ENCODE measurements at places on chromosomes 3 and 15.

- no peak for DNase-seq
Measured at GRCh38 chr3:3355442-3355841, 176.0 kb upstream of the CRBN start.

GRCh38 chr15:93150910-93151881, 62.2 kb upstream of the RGMA start:
- no peak for DNase-seq

GRCh38 chr3:31699309-31699953, 166.7 kb downstream of the STT3B start:
- peak; percentile 54 for DNase-seq

DNA sequence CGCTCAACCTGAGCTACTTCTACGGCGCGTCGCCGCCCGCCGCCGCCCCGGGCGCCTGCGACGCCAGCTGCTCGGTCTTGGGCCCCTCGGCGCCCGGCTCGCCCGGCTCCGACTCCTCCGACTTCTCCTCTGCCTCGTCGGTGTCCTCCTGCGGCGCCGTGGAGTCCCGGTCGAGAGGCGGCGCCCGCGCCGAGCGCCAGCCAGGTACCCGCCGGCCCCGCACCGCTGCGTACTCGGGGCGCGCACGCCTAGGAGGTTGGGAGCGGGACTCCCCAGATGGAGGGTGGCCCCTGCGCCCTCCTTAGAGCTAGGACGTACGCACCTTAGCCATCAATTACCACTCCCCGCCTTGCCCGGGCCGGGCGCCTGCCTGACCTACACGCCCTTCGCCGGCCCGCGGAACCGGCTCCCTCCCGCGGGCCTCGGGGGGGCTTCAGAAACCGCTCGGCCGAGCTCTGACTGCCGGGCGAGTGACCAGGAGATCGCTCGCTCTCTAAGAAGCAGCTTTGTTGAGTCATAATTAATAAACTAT, 466 bp downstream of the NFKBIZ start:
- DNase-seq: no peak

GRCh38 chr3:159894386-159894785, 94.2 kb upstream of the IL12A start:
- DNase-seq: no peak

- DNase-seq: no peak
Measured at GRCh38 chr3:56557831-56558170, 826 bp downstream of the CCDC66 start.

GRCh38 chr15:89326316-89326715, 8.3 kb downstream of the POLG start:
- no peak for DNase-seq

- peak; percentile 46 for DNase-seq
Measured at GRCh38 chr3:101072300-101072699, 79.1 kb upstream of the ABI3BP start.

GRCh38 chr15:62348118-62348517, 183.0 kb upstream of the C2CD4B start:
- DNase-seq: no peak

- DNase-seq: no peak
Measured at GRCh38 chr15:26928051-26928450, 42.9 kb upstream of the GABRG3 start.

- DNase-seq: no peak
Measured at GRCh38 chr3:13020159-13020750, 53.0 kb downstream of the IQSEC1 start.

GRCh38 chr15:31497838-31498237, 171.2 kb downstream of the KLF13 start:
- DNase-seq: no peak

DNA sequence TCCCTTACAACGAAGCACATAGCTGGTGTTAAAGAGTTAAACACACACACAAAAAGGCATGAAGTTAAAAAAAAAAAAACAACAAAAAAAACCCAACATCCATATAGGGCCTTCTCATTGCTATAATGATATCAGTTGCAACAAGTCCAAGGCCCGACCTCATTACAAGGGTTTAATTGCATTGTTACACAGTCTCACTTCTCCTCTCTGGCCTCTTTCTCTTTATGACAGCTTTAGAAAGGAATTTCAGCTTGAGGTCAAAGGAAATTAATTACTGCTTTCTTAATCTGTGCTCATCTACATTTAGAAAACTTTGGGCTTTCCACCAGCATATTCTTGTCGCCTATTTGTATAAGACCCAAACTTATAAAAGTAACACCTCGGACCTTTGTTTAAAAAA, 342.1 kb downstream of the NR2F2 start:
- DNase-seq: no peak

DNA sequence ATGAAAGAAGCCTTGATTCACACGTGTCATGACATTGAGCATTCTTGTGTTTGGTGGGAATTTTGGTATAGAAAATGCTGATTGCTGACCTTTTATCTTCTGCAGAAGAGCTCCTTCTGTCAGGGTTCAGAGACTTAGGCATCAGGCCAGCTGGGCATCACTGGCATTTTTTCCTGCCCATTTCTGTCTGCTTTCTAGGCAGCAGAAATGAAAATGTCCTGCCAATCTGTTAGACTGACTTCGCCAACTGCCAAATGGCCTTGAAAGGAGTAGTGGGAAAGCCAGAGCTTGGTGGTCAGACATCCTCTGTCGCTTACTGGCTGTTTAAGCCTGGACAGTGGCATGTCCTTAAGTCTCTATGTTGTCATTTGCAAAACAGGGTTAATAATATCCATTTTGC, 57.4 kb downstream of the EEFSEC start:
- DNase-seq: no peak

- no peak for DNase-seq
Measured at GRCh38 chr15:74613089-74613952, 2.3 kb upstream of the CLK3 start.

DNA sequence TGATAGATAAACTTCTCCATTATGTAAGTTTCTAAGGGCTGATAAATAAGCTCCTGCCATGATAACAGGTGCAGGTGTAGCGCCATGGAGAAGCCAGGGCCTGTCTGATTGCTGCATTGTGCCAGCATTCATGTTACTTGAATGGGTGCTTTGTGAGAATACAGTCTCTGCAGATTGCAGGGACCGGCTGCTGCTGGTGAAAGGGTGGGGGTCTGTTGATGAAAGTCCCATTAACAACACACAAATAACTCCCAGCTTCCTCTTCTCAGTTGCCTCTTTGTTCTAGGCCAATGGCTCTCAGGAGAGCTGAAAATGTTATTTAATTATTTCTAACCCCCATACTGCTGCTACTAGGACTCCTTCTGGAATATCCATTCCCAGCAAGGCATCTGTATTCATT, 77.2 kb downstream of the RTP4 start:
- no peak for DNase-seq

DNA sequence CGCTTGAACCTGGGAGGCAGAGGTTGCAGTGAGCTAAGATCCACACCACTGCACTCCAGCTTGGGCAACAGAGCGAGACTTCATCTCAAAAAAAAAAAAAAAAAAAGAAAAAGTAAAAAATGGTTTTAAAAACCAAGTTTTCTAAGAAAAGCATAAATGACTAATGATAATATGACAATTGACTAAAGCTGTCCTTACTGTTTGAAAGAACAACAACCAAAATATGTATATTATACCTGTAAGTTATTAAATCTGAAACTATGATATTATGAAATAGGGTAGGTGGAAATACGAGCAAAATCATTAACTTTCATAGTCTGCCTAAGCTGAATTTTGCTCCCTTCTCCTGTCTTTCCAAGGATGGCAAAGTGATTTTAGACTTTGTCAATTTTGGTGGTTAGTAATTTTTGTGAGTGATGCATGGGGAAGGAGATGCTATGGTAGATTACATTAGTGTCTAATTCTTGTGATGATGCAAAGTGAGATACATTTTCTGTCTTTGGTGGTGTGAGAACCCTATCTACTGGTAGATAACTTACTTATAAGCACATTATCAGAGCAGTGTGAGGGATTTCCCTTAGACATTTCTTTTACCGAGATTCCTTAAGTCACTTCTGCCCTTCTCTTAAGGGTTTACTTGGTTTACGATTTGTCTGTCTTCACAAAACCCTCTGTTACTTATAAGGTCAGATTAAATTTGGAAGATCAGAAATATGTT, 10.6 kb upstream of the CHD2 start:
- DNase-seq: no peak

GRCh38 chr3:55364421-55364820, 122.7 kb downstream of the WNT5A start:
- DNase-seq: no peak

- peak; percentile 66 for DNase-seq
Measured at GRCh38 chr15:70569091-70569713, 194.2 kb downstream of the UACA start.

DNA sequence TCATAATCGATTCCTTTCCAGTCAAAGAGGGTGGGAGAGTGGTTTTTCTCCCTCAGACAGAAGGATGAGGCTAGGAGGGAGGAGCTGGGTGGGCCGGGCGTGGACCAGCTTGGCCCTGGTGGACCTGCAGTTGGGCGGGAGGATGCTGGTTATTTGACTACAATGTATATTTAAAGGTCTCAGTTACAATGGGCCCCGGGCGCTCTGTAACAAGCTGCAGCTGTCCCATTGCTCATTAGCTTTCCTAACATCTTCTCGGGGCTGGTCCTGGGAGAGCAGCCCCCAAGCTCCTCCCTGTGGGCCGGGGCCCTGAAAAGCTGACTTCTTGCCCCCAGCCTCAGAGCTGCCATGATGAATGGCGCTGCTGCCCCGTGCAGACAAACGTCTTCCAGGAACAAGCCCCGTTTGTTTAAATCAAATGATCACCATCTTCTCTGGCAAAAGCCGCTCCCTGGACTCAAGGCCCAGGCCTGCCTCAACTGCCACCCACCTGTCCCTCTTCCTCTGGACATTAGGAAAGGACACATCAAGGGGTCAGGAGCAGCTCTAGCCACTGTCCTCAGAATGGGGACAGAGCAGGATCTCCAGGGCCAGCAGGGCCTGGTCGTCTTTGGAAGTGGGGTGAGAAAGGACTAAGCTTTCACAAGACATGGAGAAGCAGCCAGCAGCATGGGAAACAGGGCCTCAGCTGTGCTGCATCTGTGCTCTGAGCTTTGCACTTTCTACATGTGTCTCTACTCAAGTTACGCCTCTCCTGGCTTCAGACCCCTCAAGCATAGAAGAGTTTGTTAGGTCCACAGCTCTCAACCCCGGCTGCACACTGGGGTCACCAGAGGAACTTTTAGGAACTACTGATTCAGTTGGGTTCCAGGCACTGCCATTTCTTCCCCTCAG, 38.6 kb downstream of the MAGEF1 start:
- DNase-seq: no peak

DNA sequence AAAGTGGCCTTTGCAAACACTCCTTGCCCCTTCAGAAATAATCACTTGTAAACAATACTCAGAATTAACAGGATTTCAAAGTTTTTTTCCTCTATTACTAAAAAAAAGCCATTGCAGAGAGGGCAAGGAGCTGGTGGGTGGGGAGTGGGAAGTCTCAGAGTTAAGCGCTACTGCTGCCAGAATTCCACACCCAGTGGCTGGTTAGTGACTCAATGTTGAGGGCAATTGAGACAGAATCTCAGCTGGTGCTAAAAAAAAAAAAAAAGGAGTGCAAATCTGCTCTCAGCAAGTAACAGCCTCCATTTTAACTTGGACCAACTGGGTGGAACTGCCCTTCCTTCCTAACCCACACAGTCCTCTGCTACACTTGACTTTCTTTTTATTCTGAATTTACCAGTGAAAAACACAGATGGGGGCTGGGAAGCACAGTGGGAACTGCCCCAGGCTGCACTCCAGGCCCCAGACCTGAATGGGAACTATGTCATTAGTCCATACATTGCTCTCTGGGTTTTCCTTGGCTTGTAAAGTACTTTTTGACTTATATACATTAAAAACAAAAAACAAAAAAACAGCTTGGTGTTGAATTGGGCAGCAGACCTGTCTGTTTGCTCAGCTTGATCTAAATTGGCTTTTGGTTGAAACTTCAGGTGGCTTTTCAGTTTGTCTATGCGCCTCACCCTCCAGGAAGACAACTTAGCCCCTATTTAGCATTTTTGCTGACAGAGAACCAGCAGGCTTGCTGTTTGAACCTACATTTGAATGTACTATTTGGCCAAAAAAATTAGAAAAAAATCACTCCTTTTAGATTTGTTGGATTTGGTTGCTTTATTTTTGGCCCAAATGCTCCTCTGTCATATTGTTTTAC, 357.8 kb upstream of the TBL1XR1 start:
- peak; percentile 87 for DNase-seq

- DNase-seq: no peak
Measured at GRCh38 chr3:13651775-13652428, 103.0 kb downstream of the FBLN2 start.

- DNase-seq: peak; percentile 68
Measured at GRCh38 chr3:197749315-197749600, 425 bp upstream of the FYTTD1 start.

DNA sequence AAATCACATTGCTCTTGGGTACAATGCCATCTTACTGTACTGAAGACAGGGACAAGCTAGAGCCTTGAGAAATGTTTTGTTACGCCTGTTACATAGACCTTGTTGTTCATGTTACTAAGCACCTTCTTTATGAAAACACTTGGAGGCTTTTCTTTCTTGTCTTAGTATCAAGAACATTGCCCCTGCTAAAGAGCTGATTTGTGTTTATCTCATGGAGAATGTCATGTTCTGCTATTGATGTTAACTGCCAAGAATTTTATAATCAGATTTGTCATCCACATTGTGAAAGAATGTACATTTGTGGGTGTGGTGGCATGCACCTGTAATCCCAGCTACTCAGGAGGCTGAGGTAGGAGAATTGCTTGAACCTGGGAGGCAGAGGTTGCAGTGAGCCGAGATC, 431.3 kb upstream of the MDFIC2 start:
- DNase-seq: no peak

GRCh38 chr3:16520970-16521881, 7.7 kb upstream of the RFTN1 start:
- no peak for DNase-seq

DNA sequence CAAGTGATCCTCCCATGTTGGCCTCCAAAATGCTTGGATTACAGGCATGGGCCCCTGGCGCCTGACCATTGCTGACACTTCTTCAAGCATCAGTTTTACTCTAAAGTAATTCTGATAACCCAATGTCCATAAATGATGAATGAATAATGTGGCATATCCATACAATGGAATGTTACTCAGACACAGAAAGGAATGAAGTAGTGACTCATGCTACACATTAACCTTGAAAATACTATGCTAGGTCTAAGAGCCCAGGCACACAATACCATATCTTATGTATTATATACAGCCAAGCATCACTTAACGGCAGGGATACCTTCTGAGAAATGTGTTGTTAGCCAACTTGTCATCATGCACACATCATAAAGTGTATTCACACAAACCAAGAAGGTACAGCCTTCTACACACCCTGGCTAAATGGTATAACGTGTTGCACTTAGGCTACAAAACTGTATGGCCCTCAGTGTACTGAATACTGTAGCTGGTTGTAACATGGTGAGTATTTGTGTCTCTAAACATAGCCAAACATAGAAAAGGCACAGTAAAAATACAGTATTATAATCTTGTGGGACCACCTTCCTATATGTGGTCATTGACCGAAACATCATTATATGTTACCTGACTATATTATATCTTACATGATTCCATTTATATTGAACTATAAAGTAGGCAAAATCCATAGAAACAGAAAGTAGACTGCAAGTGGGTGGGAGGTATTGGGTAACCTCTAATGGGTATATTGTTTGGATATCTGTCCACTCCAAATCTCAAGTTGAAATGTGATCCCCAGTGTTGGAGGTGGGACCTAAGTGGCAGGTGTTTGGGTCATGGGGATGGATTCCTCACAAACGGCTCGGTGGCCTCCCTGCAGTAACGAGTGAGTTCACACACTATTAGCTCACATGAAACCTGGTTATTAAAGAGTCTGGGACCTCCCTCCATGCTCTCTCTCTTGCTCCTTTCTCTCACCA, 31.4 kb downstream of the MKRN2 start:
- peak; percentile 18 for DNase-seq
